ENCODE measurements at places on chromosomes 2 and 18. TPM values are rescaled to one million over a fixed set of nuclear protein-coding genes. Genes with fewer than 3 reads are reported as not detected.
A peak's percentile ranks its signal among the peaks of the same experiment; 100 is the strongest.

Gene ST6GAL2
- total RNA-seq: 2.5 TPM

Gene UGT1A3
- total RNA-seq: 0.28 TPM

Gene COLEC11
- total RNA-seq: not detected

Gene TBR1
- not detected for total RNA-seq

Gene CAVIN2
- 8.7 TPM for total RNA-seq

Gene SIX3
- total RNA-seq: not detected

Gene CNDP1
- total RNA-seq: not detected

DNA sequence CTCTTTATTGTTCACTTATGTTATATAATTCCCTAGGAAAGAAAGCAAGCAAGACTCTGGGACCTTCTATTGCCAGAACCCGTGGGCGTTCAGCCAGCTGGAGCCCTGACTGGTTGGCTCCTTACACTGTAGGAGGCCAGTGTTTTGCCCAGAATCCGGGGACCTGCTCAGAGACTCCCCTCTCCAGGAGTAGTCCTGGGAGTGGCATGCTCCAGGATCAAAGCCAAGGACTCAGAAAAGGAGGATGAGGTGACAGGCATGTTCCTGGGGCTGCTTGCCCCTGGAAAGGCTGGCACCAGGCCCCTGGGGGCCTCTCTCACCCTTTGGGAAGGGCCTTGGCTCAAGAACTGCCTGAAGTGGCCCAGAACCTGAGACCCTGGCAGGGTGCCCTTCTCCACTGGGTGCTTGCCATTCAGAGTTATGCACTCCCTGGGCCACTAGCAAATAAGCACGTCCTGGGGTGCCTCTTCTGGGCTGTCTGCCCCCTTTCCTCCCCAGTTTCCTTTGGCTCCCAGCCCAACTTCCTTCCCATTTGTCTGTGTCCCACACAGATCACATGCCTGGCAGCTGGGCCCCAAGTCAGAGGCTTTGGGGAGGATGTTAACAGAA lies 19.6 kb upstream of the KIF3C start:
- peak; percentile 4 for ATAC-seq

GRCh38 chr2:202032846-202033316 lies 774 bp upstream of the FZD7 start:
- ATAC-seq: peak; percentile 57

- ATAC-seq: no peak
These were observed 777.7 kb upstream of the ACVR2A start for GRCh38 chr2:147067136-147067535.

GRCh38 chr2:227942021-227942420 lies 70.6 kb downstream of the DAW1 start:
- ATAC-seq: no peak

- no peak for ATAC-seq
These were observed 67.8 kb downstream of the EML4 start for GRCh38 chr2:42236911-42237310.

GRCh38 chr2:135011633-135012032 lies 35.6 kb downstream of the MAP3K19 start:
- ATAC-seq: no peak

DNA sequence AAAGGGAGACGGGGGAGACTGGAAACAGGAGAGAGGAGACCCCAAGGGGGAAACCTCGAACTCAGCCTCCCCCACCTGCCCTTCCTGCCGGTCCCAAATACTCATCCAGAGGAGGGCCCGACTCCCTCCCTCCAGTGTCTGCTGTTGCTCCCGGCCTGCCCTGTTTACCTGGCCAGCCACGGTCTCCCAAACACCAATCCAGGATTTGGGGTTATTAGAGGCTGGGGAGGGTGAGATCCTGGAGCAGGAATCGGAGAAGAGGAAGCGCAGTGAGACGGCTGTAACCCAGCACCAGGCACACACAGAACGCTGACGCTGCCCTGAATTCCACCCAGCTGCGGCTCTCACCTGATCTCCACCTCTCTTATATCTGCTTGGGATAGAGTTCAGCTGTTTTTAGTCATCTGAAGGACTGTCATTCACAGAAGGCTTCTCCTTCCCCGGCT lies 213.0 kb downstream of the TNS1 start:
- ATAC-seq: no peak

DNA sequence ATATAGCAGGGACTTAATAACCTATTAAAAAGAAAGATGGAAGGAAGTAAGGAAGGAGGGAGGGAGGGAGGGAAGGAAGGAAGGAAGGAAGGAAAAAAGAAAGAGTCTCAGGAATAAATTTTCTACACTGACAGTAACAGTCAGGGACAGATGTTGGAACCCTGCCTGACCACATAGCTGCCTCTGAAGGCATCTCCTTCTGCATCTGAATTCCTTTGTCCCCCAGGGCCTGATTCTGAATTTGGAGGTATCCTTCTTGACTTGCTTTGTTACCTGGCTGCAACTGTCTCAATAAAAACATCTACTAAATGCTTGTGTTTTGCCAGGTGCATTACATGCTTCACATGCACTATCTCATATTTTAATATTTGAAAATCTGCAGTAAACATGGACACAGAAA lies 17.4 kb upstream of the LRATD1 start:
- no peak for ATAC-seq

GRCh38 chr2:5885451-5886173 lies 193.4 kb downstream of the SOX11 start:
- no peak for ATAC-seq

- ATAC-seq: no peak
These were observed 329.1 kb upstream of the PKDCC start for GRCh38 chr2:41718705-41719104.

- no peak for ATAC-seq
These were observed 449.3 kb downstream of the SLC4A3 start for GRCh38 chr2:220076734-220077133.

- ATAC-seq: no peak
These were observed 67.4 kb downstream of the SMAD2 start for GRCh38 chr18:47863041-47863440.

DNA sequence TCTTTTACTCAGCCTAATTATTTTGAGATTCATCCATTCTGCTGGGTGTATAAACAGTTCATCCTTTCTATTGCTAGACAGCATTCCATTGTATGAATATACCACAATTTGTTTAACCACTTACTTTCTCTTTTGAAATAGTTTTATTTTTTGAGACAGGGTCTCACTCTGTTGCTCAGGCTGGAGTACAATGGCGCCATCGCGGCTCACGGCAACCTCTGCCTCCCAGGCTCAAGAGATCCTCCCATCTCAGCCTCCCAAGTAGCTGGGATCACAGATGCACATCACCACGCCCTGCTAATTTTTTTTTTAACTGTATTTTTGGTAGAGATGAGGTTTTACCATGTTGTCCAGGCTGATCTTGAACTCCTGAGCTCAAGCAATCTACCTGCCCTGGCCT lies 54.5 kb downstream of the USP37 start:
- ATAC-seq: no peak

DNA sequence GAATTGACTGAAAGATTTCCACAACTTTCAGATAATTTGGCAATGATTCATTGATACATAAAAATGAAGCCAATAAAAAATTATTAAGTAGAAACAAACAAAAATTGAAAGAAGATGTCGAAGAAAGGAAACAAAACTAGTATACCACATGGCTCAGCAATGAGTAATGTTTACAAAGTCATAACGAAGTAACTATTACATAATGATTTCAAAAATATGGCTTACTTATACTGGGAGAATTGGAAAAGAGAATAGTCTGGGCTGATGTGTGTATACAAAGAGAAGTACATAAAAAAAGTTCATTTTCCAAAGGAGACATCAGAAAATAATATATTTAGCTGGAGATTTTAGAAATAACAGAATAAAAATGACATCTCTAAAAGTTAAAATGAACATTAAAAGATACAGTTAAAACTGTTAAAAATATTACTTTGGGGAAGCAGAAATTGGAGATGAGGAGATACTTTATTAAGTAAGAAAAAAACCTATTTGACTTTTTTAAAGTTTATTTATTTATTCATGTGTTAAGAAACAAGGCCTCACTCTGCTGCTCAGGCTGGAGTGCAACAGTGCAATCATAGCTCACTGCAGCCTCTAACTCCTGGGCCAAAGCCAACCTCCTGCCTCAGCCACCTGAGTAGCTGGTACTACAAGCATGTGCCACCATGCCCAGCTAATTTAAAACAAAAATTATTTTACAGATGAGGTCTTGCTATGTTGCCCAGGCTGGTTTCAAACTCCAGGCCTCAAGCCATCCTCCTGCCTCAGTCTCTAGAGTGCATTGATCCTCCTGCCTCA lies 409.7 kb upstream of the PIK3C3 start:
- ATAC-seq: no peak

- peak; percentile 18 for ATAC-seq
These were observed 4.4 kb downstream of the NFATC1 start for GRCh38 chr18:79400091-79400590.

- ATAC-seq: peak; percentile 32
These were observed 274.6 kb downstream of the ETAA1 start for GRCh38 chr2:67671464-67672450.

- no peak for ATAC-seq
These were observed 1157.4 kb downstream of the RPIA start for GRCh38 chr2:89848763-89849368.

GRCh38 chr18:44507729-44508325 lies 172.9 kb upstream of the SETBP1 start:
- peak; percentile 36 for ATAC-seq

- ATAC-seq: no peak
These were observed 157.2 kb downstream of the WDSUB1 start for GRCh38 chr2:159129269-159129668.

GRCh38 chr18:69208545-69208944 lies 192.1 kb upstream of the DOK6 start:
- ATAC-seq: no peak

GRCh38 chr2:26506279-26506678 lies 28.4 kb upstream of the OTOF start:
- no peak for ATAC-seq

DNA sequence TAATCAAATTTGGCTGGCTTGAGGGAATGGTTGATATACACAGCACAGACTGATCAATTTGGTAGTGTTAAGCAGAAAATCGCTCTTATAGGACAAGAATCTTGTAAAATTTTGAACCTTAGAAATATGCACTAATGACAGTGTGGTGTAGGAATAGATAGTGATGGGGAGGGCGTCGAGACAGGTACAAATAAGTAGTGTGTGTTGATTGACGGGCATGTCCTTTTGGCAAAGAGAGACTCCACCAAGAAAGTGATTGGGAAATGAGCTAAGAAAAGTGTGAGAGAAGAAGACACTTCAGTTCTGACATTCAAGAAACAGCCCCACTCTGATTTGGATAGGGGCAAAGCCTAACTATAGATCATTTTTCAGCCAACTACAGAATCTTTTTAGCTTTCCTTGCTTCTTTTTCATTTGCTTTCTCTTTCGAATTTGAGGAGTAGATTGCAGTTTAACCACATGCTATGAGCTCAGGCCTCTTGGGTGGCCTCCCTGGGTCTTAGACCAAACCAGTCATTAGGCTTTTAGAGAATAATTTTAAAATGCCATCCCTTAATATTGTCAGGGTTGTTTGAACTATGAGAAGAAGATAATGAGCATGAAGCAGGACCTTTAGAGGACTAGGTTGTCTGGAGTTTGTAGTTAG lies 127.1 kb downstream of the CERS6 start:
- ATAC-seq: peak; percentile 4

- no peak for ATAC-seq
These were observed 17.0 kb downstream of the TNFAIP6 start for GRCh38 chr2:151374436-151374835.

Data from esophagus mucosa (tissue), 1 donor.